Adrenal gland (tissue), 19 donors: ENCODE measurements at places on chromosomes 6 and 20.

DNA sequence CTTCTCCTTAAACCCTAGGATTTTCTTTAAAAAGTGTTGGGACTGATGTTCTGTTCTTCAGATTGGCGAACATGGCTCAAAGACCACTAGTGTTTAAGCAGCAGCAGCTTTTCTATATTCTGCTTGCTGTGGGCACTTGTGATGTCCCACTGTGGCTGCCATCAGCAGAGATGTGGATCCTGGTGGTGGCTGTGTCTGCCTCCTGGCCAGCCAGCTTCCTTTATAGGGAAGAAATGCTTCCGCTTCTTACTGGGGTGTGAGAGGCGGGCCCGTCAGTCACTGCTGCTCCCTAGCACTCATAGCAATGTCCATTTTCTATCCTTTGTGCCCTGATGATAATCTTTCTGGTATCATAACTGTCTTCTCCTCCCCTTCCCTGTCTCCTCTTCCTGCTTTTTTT is 66.7 kb upstream of the ESR1 start:
- no peak for DNase-seq

DNA sequence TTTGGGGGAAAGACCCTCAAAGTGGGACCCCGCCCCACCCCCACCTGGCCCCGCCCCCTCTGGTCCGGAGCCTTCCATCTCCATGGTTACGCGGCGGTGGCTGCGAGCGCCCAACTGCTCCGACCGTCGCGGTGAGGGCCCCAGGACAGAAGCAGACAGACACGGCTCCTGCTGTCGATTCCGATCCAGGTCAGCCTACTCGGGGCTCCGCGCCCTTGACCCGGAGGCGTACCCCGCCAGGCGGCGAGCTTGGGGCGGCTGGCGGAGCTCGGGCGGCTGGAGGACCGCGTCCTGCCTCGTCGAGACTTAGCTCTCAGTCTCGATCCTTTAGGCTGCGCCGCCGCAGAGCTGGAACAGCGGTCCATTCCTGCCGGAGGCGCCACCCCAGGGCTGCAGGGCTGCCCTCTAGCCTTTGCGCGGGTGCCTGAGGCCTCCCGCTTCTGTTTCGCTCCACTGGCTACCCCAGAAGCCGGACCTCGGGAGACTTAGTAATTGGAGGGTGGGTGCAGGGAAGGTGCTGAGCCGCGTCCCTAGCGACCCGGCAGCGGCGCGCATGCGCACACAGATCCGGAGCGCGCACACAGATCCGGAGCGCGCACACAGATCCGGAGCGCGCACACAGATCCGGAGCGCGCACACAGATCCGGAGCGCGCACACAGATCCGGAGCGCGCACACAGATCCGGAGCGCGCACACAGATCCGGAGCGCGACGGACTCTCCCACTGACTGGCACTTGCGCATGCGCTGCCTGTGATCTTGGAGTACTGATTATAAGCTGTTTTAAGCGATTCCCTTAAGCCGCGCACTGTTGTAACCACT is at the start of gene CFAP206:
Gene CFAP206 (plus strand): TSS at position 72 of the 820 bp plus-strand sequence. CDS start 1,868 bp downstream, outside the sequence.
- DNase-seq, result peak; percentile 81

- no peak for DNase-seq
These were observed 11.7 kb downstream of the ARFGEF2 start for GRCh38 chr20:48933017-48933766.

- DNase-seq, result no peak
These were observed 86.9 kb downstream of the PLEKHG1 start for GRCh38 chr6:150686566-150686965.

- no peak for DNase-seq
These were observed 621.8 kb downstream of the BCKDHB start for GRCh38 chr6:80728101-80728750.

GRCh38 chr20:58667975-58668374 is 16.9 kb downstream of the STX16 start:
- no peak for DNase-seq

DNA sequence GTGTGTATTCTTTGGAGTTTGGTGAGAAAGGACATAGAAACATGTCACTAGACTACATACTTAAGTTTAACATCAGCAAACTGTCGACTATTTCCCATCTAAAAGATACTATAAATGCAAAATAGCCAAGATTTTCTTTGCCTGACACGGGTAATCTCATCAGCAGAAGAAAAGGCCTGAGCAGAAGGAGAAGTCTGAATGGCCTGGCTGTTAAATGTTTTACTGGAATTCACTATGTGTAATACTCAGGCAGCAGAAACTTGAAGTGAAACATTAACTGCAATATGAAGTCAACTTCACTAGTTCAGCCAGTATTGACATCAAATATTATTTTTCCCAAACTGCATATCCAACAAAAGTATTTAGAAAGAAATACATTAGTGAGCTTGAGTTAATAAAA is 6.4 kb upstream of the DSE start:
- no peak for DNase-seq

DNA sequence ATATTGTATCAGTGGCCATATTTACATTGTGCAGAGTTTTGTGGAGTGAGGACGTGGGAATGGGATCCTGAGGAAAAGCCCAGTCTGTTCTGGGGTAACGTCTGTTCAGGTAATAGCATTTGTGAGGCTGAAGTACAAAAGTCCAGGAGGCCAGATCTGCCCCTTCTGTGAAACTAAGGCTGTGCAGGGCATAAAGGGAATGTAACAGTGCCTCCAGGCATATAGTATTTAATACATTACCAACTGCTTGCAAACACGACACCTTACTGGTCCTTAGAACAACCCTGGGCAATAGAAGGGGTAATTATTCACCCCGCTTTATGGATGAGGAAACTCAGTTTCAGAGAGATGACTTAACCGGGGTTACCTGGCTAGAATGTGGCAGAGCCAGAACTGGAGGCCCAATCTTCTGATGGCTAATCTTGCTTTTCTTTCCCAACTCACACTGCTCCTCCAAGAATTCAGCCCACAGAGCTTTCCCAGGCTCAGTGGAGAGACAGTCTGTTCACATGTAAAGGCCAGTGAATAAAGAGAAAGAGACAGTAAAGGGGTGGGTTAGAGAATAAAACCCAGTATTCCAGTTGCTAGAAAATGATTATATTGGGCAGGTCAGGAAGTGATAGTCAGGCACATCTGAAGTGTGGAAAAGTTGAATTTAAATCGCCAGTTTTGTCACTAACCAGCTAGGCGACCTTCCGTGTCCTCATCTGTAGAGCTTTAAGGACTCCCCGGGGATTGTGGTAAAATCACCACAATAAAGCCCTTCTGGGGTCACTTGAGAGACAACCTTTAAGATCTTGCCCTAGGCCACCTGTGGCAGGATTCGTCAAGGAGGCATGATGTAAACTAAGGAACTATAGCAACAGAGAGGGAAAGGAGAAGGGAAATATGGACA is 280.7 kb upstream of the CITED2 start:
- DNase-seq, result no peak

DNA sequence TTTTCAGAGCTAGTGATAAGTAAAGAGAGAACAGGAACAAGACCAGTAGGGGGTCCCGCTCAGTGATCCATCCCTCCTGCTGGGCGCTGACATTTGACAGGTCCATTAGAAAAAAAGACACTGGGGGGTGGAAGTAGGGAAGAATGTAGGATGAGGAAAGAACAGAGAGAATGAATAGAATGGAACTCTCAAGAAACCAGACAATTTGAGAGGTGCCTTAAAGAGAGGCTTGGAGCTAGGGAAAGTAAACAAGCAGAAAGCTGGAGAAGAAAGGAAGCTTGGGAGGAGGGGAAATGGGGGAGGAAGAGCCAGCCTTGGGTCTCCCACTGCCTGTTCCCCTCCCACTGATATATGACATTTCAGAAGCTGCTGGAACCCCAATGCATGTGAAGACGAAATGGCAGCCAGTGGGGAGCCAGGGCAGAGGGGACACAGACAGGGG is 8.4 kb downstream of the GABBR1 start:
- DNase-seq, result no peak

GRCh38 chr6:52482903-52483670 is 62.9 kb downstream of the EFHC1 start:
- DNase-seq, result no peak

GRCh38 chr6:72350296-72350881 is 271.5 kb upstream of the KCNQ5 start:
- DNase-seq, result no peak

GRCh38 chr6:33211136-33211535 is 2.8 kb downstream of the RING1 start:
- no peak for DNase-seq

DNA sequence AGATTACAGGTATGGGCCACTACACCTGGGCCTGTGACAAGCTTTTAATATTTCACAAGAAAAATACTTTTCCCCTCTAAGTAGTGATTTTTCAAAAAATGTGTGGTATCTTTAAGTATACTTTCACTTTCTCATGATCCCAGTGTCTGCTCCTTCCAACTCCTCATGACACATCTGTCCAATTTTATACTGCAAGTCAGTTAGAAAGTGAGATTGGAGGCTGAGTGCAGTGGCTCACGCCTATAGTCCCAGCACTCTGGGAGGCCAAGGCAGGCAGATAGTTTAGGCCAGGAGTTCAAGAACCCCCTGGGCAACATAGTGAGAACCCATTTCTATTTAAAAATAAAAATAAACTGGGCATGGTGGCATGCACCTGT is 20.2 kb downstream of the PIM1 start:
- DNase-seq, result no peak

DNA sequence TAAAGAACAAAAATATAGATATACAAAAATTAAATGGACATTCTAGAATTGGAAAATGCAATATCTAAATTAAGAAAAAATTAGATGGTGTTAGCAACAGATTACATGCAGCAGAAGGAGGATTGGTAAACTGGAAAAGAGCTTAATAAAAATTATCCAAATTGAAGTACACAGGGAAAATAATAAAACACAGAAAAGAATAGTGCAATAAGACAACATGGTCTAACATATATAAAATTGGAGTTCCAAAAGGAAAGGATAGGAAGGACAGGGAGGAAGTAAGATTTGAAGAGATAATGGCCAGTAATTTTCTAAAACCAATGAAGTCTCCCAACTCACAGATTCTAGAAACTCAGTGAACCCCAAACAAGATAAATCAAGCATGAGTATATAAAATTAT is 194.5 kb downstream of the TBX18 start:
- DNase-seq, result no peak

- no peak for DNase-seq
These were observed 184.2 kb downstream of the PHF3 start for GRCh38 chr6:63819831-63820230.

GRCh38 chr20:46031701-46032254 is 2.8 kb downstream of the SLC12A5 start:
- DNase-seq, result no peak
